ENCODE measurements at places on chromosomes 6 and 20.

- no peak for DNase-seq
Observed at GRCh38 chr6:108556866-108557493, 3.7 kb upstream of the FOXO3 start.

DNA sequence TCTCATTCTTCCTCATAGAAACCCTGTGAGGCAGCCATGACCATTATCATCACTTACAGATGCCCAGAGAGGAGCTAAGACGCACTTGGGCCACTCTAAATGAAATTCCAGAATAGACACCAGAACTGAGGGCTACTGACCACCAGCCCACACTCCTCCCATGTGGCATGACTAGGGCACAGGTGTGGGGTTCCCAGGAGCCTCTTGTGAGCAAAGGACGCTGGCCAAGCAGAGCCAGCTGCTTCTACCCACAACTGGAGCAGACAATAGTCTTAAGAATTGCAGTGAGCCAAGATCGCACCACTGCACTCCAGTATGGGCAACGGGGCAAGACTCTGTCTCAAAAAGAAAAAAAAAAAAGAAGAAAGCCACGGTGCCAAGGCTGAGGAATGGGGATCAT lies 10.0 kb downstream of the AHCY start:
- no peak for DNase-seq

DNA sequence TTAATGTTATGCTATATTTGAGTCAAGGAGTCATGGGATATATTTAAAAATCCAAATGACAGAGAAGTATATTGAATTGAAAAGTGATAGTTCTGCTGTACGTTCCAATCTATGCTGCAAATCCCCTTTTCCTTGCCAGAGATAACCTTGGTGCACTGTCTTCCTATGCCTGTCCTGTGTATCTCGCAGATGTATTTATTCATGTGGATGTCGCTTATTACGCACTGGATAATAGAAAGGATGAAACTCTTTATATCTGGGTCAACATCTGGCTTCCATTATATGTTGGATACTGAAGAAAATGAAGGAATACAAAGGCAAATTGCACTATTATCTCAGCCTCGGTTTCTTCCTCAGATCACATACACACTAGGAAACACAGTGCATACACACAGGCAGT lies 331.3 kb downstream of the BCKDHB start:
- no peak for DNase-seq

DNA sequence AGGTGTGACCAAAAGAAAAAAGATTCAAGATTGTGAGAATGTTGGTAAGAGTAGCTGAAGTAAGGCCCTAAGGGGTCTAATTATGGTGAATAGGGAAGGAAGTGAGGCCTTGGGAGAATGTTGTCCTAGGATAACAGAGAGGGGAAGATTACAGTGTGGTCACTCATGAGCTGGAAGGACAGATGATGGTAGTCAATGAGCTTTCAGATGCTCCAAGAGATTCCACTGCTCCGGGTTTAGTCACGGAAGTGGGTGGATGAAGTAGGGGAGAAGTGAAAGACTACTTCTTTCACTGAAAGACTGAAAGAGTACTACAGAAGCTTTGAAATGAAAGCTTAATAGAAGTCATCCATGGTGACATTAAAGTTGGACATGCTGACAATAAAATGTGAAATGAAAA lies 108.5 kb downstream of the MMS22L start:
- DNase-seq, result no peak

DNA sequence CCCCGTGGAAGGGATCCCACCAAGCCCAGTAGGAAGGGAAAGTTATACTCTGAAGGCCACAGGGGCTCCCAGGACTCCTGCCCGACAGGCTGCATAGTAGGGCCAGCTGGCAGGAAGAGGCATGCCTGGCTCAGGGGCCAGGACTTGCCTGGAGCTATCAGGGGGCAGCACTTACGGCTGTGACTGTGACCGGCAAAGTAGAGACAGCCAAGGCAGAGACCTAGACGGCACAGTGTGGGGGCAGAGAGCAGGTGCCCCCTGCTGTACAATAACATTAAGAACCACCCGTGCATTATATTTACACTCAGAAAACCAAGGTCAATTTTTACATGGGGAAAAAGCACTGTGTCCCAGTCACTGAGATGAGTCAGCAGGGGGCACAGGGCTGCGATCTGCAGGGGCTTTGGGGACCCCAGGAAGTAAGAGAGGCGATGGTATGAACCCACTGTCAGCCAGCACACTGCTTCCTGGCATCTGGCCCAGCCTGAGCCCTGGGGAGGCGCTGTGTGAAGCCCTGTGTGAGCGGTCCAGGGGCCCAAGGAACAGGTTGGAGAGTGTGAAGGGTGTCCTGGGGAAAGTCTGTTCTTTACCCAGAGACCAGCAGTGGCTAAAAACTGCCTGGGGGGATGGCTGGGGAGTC lies 9.9 kb downstream of the CCDC167 start:
- no peak for DNase-seq

GRCh38 chr6:70079241-70079640 lies 212.9 kb downstream of the COL19A1 start:
- DNase-seq, result no peak

DNA sequence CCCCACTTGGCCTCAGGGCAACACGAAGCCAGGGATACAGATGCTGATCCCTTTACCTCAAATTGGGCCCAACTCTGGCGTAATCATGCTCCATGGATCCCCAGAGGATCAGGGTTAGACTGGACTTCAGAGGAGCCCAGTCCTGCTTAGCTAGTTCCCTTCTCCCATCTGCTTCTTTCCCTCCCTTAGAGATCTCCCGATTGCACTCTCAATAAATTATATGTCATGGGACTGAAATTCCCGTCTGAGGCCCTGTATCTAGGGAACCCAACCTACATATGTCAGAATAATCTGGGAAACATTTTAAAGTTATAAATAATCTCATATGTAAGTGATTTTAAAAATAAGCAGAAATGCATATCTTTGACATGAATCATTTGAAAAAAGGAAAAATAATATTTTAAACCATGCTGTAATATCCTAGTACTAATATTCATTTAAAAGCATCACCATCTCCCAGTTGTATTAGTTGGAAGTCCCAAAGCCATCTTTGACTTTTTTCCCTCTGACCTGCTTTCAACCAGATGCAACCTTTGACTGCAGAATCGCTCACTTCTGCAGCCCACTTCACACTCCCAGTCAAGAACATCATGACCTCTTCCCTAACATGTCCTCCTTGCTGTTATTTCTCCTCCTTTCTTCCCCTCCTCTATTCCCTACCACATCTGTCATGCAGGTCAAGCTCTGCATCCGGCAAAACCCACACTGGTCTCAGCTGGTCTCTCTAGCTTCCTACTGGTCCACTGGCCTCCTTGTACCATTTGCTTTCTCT lies 393.6 kb downstream of the BTBD3 start:
- no peak for DNase-seq

- no peak for DNase-seq
Observed at GRCh38 chr6:6823568-6824224, 235.2 kb downstream of the LY86 start.

DNA sequence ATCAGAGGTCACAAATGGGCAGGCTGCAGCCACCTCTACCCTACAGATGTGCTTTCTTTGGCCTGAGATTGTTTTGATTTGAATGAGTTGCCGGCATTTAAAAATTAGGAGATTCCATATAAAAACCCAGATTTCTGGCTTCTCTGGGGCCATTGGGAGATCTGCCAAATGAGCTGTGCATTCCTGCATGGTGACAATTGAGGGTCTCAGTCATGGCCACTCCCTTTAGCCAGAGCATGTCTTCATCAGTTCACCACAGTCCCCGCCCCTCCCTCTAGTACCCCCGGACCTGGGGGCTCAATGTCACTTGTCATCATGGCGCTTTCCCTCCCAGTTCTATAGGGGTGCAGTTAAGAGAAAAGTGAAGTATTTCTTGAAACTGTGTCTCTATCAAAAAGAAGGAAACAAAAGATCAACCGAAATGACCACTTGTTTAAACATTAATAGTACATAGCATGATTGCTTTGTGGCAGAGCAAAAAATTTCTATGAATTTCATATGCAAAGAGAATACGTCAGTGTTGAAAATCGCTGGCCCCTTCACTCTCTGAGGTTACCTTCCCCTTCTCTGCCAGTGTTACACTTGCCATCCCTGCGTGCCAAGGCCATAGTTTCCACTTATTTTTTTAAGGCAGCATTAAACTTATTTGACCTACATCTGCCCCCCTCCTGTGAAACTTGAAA lies 21.1 kb downstream of the EYA2 start:
- DNase-seq, result no peak

GRCh38 chr20:45425561-45425960 lies 9.6 kb downstream of the PIGT start:
- DNase-seq, result no peak

DNA sequence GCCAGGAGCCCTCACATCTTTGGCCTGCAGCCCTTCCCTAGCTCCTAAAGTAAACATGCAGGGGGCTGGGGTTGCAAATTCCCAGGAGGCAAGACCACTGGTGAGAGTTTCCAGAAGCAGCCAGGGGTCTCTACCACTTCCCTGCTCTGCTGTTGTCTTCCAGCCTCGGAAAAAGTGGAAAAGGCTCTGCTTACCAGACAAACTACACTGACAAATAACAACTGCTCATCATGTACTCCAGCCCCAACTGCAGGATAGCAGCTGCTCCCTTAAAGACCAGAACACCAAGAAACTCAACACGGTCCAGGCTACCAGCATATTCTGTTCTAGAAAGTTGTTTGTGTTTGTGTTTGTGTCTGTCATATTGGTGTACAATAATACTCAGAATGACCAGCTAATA lies 187.5 kb upstream of the MARCKS start:
- no peak for DNase-seq

GRCh38 chr20:8568075-8568474 lies 436.0 kb downstream of the PLCB1 start:
- DNase-seq, result no peak

DNA sequence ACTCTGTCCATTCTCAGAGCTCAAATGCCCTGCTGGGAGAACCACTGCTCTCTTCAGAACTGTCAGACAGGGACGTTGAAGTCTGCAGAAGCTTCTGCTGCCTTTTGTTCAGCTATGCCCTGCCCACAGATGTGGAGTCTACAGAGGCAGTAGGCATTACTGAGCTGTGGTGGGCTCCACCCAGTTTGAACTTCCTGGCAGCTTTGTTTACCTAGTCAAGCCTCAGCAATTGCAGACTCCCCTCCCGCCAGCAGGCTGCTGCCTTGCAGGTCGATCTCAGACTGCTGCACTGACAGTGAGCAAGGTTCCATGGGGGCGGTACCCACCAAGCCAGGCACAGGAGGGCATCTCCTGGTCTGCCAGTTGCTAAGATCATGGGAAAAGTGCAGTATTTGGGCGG lies 21.8 kb upstream of the UFL1 start:
- no peak for DNase-seq

DNA sequence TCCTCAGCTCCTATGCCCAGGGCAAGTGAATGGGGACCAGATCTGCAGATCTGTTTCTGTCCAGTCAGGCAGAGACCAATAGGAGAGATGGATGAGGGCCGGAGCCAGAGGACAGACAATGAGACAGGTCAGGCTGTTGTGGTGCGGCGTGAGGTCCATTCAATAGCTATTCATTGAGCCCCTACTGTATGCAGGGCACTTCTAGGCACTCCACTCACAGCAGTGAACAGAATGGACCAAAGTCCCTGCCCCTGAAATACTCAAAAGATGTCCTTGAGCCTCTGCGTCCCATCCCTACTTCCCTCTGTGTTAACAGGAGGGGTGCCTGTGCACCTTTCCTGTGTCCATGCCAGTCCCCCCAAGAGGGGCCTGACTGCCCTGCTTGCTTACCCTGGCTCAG lies 8.5 kb upstream of the TULP1 start:
- no peak for DNase-seq

DNA sequence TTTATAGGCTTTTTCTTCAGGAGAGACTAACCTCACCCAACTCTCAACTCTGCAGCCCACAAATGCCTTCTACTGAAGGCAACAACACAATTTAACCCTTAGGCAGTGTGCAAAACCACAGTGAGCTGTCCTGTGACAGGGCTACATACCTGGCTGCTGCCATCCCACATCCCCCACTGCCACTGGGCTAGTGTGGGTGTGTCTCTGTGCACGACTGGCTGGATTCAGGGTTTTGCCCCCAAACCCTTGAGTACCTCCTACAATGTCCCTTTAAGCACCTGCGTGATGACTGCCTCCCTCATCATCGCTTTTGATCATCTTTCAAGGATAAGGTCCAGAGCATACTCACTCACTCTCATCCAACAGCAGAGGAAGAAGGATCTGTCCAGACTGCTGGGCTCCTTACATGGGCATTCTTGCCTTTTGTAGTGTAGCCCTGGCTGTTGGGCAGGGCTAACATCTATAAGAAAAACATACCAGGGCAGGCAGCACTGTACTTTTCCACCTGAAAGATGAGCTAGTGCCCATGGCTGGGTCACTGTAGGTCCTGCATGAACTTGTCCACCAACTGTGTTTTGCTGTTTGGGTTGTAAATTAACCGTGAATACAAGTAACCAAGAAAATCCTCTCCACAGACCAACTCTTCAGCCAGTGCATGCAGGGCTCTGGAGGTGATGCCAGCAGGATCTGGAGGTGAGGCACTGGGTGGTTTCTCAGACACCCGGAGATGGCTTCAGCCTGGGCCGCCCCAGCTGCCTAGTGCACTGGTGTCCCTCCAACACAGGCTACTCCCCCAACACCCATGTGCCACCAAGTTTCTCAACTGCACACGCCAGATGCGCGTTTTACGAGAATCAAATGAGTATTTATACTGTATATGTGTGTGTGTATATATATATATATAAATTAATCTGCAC lies 45.2 kb downstream of the PLCG1 start:
- no peak for DNase-seq

All from activated CD4-positive, alpha-beta T cell treated with anti-CD3 and anti-CD28 coated beads for 24 hours (primary cell).